ENCODE measurements at places on chromosomes 5 and 9. TPM values are rescaled to one million over a fixed set of nuclear protein-coding genes. Genes with fewer than 3 reads are reported as not detected.

DNA sequence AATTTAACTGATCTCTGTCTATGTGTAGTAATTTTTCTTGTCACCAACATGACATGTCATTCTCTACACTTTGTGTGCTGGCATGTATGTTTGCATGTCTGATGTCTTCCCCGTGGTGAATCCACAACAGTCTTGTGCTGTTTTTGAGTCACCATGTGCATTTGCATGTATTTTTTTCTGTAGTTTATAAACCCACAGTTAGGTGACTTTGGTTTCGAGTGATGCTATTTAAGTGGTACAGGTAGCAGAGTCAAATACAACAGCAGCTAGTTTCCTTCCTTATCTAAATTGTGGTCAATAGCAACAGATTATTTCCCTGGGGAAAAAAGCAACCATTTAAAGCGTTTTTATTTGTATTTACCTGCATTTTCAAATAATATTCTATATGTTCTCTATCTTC, 89.9 kb upstream of the FSD1L start:
- no peak overlapping the region for H3K27ac ChIP-seq
- DNase-seq = no peak
- H3K36me3 ChIP-seq = no peaks in the 10 kb centered on the region
- no peaks in the 10 kb centered on the region for H3K27me3 ChIP-seq
- no peaks in the 10 kb centered on the region for H3K4me1 ChIP-seq

- no peak overlapping the region for H3K4me3 ChIP-seq
- H3K27me3 ChIP-seq = no peaks in the 10 kb centered on the region
- no peaks in the 10 kb centered on the region for H3K4me1 ChIP-seq
- no peak overlapping the region for H3K27ac ChIP-seq
- H3K36me3 ChIP-seq = no peaks in the 10 kb centered on the region
Measured at GRCh38 chr5:163312598-163312997, 124.8 kb upstream of the CCNG1 start.

Gene RANBP3L
- 16.9 TPM for total RNA-seq

DNA sequence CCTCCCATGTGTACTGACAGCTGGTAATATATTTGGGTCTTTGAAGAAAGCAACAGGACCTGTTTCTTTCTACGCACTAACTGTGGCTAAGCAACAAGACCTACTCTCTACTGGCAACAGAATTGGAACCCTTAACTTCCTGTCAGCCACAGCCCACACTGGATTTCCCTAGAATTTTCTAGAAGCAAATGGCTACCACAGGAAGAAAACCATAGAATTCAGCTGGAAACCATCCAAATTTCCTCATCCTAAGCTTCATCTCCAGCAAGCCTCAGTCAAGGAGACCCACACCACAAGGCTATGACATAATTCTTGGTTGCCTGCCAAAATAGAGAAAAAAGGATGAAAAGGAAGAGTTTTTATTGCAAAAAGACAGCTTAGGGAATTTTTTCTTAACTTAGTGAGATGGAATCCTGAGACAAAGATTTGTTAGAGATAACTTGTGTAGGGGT, 171.8 kb upstream of the TNC start:
- H3K27me3 ChIP-seq = no peaks in the 10 kb centered on the region
- H3K4me1 ChIP-seq = peaks cover 18% of the 10 kb centered on the region
- H3K4me3 ChIP-seq = no peak overlapping the region
- H3K27ac ChIP-seq = peak overlapping the region; percentile 15
- no peak for DNase-seq
- no peaks in the 10 kb centered on the region for H3K36me3 ChIP-seq

DNA sequence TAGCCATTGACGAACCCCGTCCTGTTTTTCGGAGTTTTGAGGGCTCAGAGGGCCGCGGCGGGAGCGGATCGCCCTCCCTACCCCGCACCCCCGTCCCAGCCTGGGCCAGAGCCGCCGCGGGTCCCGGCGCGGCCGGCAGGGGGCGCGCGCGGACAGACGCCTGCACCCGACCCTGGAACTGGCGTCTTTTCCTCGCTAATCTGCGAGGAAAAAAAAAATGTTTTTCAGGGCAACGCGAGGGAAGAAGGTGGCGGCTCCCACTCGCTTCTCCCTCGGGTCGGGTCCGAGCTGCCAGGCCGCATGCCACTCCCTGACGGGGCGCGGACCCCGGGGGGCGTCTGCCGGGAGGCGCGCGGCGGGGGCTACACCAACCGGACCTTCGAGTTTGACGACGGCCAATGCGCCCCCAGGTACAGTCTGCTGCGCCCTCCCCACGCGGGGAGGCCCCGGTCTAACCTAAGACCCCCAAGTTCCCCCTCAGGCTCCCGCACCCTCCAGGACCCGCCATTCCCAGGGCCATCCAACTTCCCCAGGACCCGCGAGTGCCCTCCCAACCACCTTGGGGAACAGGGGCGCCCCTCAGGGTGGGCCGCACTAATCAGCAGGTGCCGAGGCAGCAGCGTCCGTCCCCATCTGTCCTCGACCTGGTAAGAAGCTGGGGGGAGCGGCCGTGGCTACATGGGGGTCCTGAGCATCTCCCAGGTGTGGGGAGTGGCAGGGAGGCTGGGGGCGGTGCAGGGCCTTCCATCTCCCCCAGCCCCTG, at the start of gene KCNT1:
Gene KCNT1 (plus strand): TSS at position 227 of the 763 bp plus-strand sequence. CDS start 74 bp downstream, at position 301.
- H3K36me3 ChIP-seq = no peaks in the 10 kb centered on the region
- H3K27ac ChIP-seq = no peak within 1 kb of the TSS

All from sigmoid colon (tissue), 7 donors.